Uterus (tissue), 4 donors: ENCODE measurements at places on chromosomes 2 and 18. TPM values are rescaled to one million over a fixed set of nuclear protein-coding genes. Genes with fewer than 3 reads are reported as not detected.

- DNase-seq = no peak
Observed at GRCh38 chr2:113230531-113230930, 48.2 kb downstream of the PAX8 start.

GRCh38 chr18:10205151-10205550 lies 249.3 kb upstream of the APCDD1 start:
- DNase-seq = no peak

- DNase-seq = no peak
Observed at GRCh38 chr2:63898839-63899238, 57.1 kb downstream of the UGP2 start.

DNA sequence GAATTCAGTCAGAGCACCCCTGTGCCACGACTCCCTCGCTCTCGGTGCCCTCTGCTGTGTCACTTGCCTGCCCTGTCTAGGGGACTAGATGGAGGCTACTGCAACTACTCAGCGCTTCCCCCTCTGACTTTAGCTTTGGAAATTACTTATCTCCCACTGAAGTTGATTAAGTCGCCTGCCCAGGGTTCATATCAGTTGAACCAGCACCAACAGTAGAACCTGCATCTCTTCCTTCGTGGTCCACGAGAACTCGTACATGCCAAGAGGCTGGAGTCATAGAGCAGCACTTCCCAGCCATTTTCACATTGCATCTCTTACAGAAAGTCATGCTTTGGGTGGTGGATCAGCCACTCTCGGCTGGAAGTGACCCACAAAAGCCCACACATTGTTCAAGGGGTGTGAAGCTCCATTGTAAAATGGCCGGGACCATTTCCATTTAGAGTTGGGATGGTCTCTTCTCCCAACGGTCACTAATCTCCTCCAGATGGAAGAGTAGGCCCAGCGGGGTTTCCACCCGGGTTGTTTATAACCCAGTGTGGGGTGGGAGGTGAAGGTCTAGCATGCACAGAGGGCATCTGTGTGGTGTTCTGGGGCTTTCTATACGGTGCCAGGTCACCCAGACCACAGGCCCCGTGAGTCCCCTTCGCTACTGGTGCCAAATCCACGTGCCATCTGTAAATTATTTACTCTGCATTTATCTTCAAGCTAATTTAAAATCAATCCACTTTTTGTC lies 38.0 kb downstream of the STEAP3 start:
- no peak for DNase-seq

DNA sequence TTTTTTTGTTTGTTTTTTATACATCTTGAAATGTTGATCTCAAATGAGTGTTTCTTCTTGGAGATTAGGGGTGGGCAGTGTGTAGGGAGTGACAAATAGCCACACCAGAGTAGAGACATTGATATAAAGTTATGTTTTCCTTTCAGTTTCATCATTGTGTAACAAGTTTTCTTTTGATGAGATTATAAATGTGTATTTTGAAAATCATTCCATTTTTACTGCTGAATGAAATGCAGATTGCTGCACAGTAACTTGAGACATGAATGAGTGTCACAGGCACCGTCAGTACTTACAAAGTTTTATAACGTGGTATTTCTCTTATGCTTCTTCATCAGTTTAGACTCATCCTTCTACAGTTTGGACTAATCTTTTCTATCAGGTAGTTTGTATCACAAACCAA lies 370 bp downstream of the MEP1B start:
- DNase-seq = no peak

- no peak for DNase-seq
Observed at GRCh38 chr18:47736376-47737140, 193.9 kb downstream of the SMAD2 start.

DNA sequence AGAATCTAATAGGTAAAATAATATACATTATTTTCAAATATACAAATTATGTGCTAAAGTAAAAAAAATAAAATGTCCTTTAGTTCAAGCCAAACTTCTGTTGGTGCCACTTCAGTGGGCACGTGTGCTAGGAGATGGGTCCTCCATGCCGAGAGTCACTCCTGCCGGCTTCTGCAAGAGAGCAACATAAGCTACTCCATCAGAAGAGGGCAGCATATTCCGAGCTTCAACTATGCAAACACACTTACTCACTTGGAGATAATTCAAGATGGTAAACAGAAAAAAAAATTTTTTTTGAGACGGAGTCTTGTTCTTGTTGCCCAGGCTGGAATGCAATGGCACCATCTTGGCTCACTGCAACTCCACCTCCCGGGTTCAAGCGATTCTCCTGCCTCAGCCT lies 24.4 kb downstream of the CNOT11 start:
- DNase-seq = no peak

DNA sequence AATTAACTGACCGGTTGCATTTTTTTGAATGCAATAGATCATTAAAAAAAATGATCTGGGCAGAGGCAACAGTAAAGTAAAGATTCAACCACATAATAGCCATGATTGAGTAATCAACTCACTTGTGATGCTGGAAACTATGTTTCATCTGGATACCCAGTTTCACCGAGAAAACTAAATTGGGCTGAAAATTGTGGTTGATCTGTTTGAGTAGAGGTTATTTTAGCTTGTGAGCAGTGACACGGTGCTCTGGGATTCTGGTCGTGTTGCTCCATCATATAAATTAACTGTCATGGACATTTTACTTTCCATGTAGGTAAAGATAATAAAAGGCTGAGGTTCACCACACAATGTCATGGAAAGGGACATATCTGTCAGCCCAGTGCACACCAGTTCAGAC lies 58.7 kb downstream of the CD226 start:
- DNase-seq = no peak

DNA sequence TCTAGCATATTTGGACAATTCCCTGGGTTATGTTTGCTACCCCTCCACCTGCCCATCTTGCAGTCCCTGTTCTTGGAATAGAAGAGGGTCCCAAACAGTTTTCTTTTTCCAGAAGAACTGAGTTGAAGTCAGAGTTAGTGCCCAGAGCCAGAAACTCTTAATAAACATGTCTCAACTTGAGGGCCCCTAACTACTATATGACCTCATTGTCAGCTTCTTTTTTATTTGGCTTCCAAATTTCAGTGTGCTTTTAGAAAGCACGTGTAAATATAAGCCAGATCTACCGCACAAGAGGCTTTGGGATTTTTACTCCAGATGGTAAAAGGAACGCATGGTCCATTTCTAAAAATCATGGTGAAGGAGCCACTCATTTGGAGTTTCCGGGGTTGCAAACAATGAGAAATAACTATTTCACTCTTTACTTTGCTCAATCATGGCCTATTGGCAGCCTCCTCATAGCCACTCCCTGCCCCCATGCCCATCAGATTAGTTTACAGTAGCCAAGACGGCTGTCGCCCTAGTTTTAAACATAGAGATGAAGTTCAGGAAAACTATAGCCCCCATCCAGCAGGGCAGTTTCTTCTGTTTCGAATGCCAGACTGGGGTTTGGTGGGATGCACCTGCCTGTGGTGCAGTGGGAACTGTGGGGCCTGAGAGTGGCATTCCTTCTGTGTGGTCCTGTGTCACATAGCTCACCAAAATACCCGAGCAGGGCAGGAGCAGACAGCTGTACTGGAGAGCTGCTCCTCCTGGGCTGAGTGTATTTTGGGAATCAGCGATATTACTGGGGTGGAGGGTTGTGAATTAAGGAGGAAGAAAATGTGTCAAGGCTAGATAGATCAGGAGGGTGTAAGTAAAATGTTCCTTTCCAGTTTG lies 1.7 kb downstream of the MAPRE3 start:
- DNase-seq = no peak

DNA sequence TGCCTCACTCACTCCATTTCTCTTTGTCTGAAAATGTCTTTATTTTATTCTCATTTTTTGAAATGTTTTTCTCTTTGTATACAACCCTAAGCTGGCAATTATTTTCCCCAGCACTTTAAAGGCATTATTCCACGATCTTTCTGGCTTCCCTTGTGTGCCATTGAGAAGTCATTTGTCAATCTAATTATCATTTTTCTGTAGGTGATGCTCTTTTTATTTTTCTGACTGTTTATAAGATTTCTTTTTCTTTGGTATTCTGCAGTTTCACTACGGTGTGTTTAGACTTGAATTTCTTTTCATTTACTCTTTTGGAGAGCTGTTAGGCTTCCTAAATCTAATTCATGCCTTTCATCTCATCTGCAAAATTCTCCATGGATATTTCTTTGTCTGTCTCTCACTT lies 8.1 kb downstream of the SCYGR4 start:
- no peak for DNase-seq

DNA sequence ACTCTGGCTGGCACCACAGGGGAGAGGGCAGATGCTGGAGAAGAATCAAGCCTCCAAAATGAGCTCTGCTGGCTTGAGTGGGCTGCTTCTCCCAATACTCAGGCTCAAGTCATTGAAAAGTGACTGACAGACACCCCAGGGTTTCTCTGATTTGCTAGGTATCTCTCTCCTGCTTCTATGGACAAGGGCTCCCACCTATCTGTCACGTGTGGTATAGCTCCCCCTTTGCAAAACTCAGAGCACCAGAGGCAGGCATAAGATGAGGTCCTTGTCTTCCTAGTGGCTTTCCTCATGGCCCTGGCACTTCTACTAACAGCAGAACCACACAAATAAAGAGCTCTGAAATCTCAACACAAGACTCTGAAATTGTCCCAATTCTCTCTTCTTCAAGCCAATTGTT lies 105.2 kb downstream of the GALNT14 start:
- DNase-seq = no peak

The QPCT gene
- total RNA-seq = 11.0 TPM

The LDLRAD4 gene
- total RNA-seq = 30.0 TPM

The PSMD14 gene
- 6.8 TPM for total RNA-seq
